HFF-Myc (cell line): ENCODE measurements at places on chromosomes 6 and 20.

- no peak for DNase-seq
Measured at GRCh38 chr6:21228876-21229460, 364.6 kb upstream of the SOX4 start.

DNA sequence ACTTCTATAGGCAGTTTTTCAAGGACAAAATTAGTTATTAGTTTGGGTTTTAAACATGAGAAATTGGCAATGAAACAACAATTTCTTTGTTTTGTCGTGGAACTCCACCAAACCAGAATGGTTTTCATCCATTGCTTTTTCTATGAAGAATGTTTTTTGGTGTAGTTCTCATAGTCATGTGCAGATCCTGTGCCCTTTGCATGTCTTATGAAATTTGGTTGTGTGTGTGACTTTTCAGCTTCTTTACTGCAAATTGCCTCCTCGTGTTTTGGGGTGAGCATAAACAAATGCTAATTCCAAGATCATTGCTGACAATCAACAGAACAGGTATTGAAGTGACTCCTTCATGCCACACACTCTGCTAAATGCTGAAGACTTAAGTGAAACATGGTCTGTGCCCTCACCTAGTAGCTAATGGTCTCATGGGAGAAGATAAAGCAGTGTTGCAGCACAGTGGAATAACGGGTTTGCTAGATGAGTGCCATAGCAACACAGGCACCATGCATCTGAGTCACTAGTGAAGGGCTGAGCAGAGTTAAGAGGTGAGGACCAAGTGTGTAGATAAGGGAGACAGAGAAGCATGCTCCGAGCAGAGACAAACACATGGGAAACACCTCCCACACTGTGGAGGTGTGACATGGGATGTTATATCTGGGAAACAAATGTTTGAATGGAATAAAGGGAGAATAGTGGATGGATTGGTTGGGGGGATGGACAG, 120.0 kb downstream of the SLC16A10 start:
- no peak for DNase-seq

GRCh38 chr6:3592371-3592941, 135.6 kb upstream of the SLC22A23 start:
- peak; percentile 44 for DNase-seq

DNA sequence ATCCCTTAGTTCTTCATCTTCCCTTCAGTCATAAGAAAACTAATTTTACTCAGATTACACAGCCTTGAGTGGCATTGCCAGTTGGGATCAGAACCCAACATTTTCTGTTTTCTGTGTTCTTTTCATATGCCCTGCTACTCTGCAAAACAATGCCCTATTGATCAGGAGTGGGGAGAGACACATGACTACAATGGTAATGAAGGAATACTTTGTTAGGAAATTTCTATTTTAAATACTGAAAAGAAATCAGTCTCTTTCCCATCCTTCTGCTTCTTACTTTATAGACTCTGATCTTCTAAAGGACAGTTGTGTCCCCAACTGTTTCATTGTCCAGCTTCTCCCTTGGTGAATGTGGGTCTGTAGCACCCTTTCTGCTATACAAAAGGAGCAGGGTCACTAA, 5.5 kb upstream of the PKIB start:
- DNase-seq = no peak

DNA sequence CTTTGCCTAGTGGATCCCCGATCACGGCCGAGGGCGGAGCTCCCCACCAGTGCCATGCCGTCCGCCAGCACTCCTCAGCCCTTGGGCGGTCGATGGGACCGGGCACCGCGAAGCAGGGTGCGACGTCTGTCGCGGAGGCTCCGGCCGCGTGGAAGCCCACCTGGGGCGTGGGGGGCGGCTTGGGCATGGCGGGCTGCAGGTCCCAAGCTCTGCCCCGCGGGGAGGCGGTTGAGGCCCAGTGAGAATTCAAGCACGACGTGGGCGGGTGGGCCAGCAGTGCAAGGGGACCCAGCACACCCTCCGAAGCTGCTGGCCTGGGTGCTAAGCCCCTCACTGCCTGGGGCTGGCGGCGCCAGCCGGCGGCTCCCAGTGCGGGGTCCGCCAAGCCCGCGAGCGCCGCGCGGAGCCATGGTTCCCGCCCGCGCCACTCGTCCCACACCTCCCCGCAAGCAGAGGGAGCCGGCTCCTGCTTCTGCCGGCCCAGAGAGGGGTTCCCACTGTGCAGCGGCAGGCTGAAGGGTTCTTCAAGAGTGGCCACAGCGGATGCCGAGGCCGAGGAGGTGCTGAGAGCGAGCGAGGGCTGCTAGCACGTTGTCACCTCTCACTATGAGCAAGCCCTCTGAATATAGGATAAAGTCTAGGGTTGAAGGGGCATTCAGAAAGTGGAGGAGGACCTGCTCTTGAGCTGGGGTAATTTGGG, 128.6 kb downstream of the GRM4 start:
- DNase-seq = no peak

GRCh38 chr6:11094411-11094851, 797 bp downstream of the SMIM13 start:
- DNase-seq = no peak

DNA sequence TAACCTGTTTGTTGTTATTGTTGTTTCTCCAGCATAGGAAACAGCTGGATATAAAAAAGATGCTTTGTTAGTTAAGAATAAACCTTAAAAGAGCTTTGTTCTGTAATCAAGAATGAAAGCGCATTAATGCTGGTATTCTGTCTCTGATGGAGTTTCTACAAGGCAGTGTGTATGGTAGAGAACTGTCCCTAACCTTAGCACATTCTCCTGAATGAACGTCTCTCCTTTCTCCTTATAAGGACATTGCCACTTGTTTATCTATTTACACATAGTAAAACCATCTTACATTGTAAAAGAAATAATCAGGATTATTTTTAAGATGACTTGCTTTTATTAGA, 33.8 kb upstream of the LCA5 start:
- no peak for DNase-seq

GRCh38 chr20:57498425-57499400, 26.2 kb downstream of the CTCFL start:
- no peak for DNase-seq

GRCh38 chr20:11170565-11170964, 496.8 kb upstream of the JAG1 start:
- no peak for DNase-seq

GRCh38 chr6:40988634-40989033, 50.4 kb downstream of the UNC5CL start:
- DNase-seq = no peak

GRCh38 chr6:33428966-33429749, 9.3 kb downstream of the SYNGAP1 start:
- no peak for DNase-seq

- DNase-seq = no peak
Measured at GRCh38 chr20:6562111-6562510, 205.4 kb upstream of the BMP2 start.

DNA sequence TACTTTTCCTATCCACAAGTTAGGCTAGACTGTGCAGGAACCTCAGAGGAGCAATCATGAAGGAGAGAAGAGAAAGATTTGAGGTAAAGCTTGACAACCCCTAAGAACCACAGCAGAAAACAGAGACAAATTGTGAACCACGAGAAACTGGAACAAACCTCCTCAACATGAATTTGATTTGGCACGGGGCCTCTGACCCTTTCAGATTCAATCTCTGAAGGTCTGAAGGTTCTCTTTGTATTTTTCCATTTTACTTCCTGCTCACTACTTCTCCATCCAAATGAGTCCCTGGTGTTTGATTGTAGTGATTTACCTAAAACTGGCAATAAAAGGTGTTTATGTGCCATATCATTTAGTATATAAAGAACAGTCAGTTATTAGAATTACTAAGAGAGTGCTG, 126.1 kb upstream of the STXBP5 start:
- DNase-seq = no peak

DNA sequence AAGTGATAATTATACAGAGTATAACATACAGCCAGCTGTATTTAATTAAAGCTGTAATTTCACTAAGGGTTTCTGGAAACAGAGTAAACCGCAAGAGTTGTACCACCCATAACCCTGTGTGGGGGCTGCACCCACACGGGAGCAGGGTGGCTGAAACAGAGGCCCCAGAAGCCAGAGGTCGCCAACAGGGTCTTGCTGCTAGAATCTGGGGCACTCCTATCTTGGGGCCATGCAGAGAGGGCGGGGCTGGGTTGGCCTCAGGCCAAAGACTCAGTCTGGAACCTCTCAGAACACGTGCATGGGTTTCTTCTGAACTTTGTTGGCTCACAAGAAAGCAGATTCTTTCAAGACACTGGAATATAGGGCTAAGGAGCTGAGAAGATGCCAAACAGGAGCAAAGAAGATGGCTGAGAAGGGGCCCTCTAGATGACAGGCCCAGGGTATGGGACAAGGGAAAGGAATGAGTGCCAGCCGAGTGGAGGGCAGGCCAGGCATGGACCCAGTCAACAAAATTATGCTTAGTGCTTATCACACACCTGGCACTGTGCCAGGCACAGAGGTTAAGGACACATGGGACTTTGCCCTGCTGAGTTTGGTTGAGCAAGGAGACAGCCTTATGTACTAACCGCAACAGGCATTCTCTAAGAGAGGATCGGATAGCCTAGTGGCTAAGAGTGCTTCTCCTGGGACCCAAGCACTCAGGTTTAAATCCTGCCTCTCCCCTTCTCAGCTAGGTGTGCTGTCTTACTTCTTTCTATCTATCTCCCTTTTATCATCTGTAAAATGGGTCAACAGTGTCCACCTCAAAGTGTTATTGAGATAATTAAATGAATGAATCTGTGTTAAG, 96.6 kb upstream of the FOXP4 start:
- no peak for DNase-seq

DNA sequence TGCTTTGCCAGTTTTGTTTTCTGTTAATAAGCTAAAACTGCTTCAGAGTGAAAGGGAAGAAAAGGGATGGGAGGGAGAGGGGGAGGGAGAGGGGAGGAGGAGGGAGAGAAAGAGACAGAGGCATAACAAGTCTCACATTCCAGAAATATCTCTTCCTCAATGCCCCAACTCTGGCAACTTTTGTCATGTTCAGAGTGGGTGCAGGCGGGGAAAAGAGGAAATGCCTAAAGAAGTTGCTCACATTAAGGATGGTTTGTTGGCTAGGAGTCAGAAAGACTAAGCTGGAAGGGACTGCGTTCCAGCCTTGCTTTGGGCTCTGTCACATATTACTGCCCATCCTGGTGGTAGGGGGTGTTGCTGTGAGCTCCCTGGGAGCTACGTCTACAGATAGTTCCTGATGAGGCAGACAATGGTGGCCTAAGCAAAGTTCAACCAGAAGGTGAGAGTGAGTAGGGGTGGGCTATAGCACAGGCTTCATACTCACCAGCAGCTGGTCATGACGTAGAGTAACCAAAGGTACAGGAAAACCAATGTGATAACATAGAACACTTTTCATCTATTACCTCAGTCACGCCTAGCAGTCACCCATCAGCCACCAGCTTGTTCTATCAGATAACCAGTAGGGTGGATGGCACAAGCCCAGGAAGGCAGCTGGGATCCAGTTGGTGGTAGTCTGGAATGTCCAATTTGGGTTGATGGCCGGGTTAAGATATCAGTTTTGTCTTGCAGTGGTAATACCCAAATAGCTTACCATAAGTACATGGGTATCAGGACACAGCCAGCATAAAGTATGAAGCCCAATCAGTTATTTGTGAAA, 2.1 kb downstream of the TSPYL4 start:
- no peak for DNase-seq

DNA sequence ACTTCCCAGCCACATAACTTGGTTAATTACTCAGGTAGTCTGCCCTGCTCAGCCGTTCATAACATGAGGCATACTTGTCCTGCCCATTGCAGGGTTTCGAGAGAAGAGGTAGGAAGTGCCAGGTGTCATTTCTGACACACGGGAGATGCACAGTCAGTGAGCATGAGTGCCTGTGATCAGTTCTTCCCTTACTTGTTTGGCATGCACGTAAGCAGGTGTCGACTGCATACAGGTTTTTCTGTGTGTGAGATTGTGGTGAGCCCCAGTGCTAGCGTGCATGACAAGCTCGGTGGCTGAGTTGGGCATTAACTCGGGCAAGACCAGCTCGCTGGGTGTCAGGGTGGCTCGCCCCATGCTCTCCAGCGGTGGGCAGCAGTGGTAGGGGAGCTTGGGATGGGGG, 51.2 kb upstream of the SLC22A1 start:
- no peak for DNase-seq

GRCh38 chr6:110900028-110900598, 25.5 kb downstream of the AMD1 start:
- DNase-seq = no peak

- no peak for DNase-seq
Measured at GRCh38 chr6:158069800-158070195, 88.1 kb downstream of the SYNJ2 start.

GRCh38 chr6:85015396-85015990, 251.1 kb upstream of the TBX18 start:
- no peak for DNase-seq

DNA sequence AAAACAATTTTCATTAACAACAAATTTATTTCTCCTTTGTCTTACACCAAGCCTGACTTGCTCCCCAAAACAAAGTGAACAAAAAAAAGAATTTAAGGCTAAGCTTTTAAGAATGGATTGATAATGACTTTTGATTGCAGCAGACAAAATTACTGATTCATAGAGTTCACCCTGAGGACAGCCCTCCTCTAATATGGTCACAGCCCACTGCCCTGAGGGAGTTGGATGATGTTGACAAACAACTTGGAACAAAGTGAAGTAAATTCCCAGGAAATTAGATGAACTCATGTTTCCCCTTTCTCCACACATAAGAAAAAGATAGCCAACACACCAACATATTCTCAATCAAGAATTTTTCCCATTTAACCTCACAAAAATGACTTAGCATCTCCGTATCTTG, 7.7 kb upstream of the ISM1 start:
- no peak for DNase-seq

GRCh38 chr6:39923861-39924260, 10.4 kb downstream of the MOCS1 start:
- DNase-seq = no peak

DNA sequence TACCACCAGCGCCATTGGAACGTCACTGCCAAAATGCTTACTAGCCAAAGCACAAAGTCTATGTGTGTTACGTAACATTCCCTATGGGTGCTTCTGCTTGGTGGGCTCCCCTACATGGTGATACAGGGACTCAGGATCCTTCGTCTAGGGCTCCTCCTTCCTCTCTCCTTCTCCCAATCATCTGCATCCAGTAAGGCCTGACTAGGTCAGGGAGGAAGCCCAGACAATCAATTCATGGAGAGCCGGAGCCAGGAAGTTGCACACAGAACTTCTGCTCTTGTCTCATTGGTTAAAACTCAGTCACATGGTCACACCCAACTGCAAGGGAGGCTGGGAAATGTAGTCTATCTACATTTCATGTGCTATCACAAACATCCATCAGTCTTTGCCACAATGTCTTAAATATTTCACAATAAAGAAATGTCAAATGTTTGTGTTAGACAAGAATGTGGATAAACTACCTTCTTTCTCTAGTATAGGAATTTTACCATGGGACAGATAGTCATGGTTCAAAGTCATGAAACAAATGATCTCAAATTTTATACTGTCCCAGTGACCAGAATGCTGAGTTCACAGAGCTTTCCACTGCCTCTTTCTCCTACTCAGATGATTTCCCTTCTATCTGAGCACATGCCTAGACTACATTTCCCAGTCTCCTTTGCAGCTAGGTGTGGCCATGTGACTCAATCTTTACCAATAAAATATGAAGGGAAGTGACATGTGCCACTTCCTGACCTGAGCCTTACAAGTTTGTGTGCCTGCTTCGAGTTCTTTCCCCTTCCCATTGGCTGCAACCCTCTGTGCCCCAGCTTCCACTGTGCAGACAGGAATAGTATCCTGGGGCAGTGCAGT, 9.3 kb upstream of the KCNK15 start:
- DNase-seq = no peak

GRCh38 chr20:43825051-43825402, 89.6 kb upstream of the TOX2 start:
- DNase-seq = no peak

GRCh38 chr6:12324099-12324498, 33.9 kb downstream of the EDN1 start:
- peak; percentile 39 for DNase-seq

- no peak for DNase-seq
Measured at GRCh38 chr20:61855286-61855685, 210.4 kb downstream of the TAF4 start.
